Cortex of kidney (tissue), 1 donor: ENCODE measurements at places on chromosomes 7 and 10.

DNA sequence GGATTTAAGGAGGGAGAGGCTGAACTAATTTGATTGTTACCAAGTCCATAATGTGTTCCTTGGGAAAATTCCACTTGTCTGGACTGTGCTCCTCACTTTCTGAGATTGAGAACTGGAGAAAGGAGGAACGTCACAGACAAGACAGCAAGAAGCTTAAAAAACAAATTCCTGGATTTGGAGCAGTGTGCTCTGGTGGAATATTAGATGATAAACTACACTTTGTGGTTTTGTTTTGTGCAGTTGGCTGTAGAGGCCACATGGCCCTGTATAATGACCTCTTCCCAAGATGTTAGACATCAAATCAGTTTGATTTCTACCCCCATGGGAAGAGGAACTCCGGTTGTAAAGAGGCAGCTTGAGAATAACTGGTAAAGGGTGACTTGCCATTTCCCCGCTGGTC, 421.3 kb upstream of the GALNT17 start:
- no peak for DNase-seq

DNA sequence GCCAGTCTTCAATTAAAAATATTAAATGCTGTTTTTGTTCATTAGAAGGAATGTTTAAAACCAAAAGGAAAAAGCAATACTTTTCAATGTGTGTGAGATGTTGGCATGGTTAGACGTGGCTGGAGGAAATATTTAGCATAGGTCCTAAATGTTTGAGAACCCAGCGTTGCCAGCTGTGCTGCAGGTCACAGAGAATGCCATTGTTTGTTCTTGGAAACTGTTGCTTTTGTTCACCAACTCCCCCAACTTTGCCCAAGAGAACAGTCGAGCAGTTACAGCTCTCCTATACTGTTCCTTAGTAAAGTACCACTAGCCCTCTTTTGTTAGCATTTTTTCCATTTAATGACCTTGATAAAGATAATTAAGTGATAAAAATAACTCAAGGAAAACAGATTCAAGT, 44.5 kb upstream of the ELMO1 start:
- DNase-seq: no peak

GRCh38 chr10:96536129-96536528, 22.4 kb upstream of the TLL2 start:
- no peak for DNase-seq

DNA sequence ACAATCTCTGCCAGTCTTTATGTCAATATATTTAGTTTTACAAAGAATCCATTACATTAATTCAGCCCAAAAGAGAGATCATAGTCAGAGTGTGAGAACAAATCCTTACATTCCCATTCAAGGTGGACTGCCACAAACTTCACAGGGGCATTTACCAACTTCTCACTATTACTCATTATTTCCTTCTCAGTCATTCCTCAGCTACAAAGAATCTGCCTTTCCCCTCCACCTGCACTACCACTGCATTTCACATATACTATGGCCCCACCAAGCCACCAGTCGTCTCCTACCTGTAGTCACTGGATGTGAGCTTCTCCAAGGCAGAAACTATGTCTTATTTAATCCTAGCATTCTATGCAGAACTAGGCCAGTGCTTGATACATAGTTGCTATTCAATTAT, 94.3 kb downstream of the USP6NL start:
- DNase-seq: no peak

DNA sequence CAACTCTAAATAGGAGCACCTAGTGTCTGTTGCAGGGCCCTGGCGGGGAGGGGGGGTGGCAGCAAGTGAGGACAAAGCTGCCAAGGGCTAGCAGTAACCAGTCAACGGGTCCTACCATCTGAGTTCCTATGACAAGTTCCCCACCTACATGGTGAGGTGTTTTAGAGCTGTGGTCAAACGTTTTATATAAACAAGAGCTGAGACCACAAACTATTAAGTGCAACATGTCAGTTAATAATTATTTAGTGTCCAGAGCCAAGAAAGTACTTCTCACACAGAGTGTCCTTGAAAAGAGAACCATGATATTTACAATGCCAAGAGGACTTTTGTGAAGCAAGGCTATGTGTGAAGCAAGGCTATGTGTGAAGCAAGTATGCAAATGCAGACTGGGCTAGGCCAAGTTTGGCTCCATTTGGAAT, 434.7 kb downstream of the TNS3 start:
- DNase-seq: no peak

DNA sequence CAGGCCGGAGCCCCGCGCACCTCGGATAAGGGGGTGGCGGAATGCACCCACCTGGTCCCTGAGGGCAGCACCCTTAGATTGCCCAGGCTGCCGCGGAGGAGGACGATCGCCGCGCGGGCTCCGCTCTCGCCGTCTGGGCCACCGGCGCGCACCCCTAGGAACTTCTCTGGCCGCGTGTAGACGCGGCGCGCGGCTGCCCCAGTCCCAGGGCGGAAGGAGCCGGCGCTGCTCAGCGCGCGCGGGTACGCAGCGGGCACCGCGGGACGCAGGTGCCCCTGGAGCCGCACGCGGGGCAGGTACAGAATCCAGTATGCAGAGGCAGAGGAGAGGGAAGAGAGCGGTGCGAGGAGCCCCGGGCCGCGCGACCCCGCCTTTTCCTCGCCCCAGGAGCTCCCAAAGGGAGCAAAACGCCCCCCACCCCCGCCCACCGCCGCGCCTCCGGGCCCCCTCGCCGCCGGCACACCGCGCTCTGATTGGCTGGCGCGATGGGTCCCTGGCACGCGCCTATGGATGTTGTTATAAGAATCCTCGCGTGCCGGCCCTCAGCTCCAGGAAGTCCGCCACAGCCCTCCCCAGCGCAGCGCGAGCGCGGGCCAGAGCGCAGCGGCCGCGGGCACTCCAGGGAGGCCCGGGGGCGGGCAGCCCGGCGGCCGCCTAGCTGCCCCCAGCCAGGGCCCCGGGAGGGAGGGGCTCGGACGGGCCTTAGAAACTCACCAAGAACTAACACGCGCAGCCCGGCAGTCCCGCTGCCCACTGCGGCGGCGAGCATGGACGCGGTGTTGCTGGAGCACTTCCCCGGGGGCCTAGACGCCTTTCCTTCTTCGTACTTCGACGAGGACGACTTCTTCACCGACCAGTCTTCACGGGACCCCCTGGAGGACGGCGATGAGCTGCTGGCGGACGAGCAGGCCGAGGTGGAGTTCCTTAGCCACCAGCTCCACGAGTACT, at the start of gene PTF1A:
TSS of gene PTF1A (plus strand) at position 549 of the 948 bp plus-strand sequence. CDS start at position 768, 219 bp downstream.
- DNase-seq: no peak

DNA sequence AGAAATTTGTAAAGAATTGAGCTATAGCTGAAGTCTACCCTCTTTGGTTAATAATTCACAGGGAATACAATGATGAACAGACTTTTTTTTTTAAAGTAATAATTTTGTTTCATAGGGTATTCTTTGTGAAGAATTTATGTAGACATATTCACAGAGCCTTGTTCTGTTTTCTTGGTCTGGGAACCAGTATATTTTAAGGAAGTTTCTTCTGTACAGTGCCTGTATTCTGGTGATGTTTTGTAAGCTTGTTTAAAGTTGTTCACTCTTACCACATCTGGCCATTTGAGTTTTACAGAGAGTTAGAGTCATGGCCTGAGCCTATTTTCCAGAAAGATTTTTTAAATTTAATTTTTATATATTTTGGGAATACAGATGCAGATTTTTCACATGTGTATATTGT, 70.3 kb downstream of the CCSER2 start:
- no peak for DNase-seq

DNA sequence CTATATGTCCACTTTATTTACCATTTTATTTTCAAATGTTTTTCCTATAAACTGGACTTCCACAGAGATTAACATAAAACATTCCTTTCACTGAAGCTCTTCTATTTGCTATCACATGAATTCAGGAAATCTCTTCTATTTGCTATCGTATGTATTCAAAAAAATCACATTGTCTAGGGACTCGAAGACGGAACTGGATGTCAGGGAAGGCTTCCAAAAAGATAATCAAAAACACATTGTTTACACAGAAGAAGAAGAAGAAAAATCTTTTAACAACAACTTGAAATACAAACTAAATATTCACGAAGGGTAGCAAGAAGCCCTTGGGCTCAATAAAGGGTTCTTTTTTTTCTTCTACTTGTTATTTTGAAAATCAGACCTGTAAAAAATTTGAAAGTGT, 426.1 kb upstream of the LRRN3 start:
- no peak for DNase-seq

- DNase-seq: no peak
These were observed 6.9 kb downstream of the C10orf105 start for GRCh38 chr10:71712572-71713134.

GRCh38 chr7:144785521-144785920, 50.3 kb downstream of the TPK1 start:
- DNase-seq: no peak

DNA sequence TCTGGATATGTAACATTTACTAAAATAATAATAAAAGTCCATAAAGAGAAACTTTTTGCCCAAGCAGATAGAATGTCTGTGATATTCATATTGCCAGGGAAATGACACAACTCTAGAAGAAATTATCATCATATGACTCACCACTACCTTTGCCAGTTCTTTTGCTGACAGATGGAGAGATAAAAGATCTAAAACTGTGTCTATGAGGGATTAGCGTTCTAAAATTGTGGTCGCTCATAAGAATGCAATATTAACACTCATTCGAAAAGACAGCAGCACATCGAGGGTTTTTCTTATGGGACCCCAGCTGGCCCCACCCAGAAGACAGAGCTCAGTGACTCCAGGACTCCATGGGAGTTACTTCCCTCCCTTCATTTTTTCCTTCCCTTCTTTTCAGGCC, 16.6 kb upstream of the LANCL2 start:
- no peak for DNase-seq

GRCh38 chr7:140542228-140542603, 62.9 kb upstream of the MKRN1 start:
- DNase-seq: no peak

GRCh38 chr7:44177570-44178131, 11.6 kb downstream of the GCK start:
- DNase-seq: no peak

GRCh38 chr7:31336202-31337001, 4.1 kb downstream of the NEUROD6 start:
- no peak for DNase-seq

DNA sequence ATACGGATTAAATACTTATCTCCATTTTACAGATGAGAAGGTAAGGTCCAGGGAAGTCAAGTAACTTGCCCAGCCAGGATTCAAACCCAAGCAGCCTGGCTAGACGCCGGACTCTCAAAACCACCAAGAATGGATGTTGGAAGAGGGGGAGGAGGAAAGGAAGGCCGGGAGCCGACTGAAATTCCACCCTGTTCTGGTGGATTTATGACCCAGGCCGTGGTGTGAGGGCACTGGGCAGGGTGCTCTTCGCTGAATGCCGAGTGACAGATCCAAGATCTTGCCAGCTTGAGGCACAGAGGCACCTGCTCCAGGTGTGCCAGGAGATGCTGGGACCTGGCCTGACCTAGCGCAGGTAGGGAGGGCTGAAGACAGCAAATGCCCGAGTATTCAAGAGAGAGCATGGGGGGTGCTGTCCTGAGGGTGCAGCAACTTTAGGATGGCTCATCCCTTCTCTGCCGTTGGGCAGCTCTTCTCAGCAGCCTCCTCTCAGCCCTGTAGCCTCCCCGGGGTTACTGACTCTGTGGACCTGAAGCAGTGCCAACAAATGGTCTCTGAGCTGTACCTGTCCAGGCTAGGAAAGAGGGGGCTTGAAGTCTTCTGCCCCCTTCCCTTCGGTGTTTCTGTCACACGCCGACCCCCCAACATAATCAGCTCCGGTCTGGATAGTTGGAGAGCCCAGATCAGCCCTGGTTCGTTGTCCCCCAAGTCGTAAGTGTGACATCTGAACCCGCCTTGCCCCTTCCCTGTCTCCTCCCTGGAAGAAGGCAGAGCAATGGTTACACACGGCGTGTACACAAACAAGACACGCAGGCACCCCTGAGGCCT, 713 bp downstream of the LOXL4 start:
- DNase-seq: no peak

DNA sequence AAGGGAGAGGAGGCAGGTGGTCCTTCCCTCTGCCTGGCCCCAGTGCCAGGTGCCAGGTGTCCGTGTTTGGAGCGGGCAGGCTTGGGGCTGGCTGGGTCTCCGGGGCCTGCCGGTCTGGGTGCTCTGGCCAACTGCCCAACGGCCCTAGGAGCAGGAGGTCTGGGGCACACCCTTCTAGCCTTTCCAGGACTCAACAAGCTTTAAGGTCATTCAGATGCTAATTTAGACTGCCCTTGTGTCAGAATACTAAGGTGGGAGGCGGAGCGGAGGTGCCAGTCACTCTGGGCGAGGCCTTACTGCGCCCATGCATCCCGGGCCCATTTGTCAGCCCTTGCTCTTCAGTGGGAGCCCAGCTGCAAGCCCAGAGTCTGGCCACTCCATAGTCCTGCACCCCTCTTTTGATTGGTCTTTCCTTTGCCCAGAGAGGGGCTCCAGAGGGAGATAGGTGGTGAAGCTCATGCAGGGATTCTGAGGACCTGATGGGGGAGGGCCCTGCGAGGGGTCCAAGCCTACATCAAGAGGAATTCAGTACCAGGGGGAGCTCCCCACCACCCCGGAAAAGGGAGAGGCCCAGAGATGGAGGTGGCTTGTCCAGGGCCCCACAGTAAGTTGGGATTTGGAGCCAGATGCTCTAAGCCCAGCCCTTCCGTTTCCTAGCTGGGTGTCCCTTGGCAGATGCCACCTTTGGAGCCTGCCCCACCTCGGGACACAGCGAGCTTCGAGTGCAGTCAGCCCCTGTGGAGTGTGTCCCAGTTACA, 1.3 kb downstream of the PGAM2 start:
- DNase-seq: no peak

GRCh38 chr7:1712907-1713501, 42.9 kb downstream of the ELFN1 start:
- DNase-seq: no peak
